ENCODE measurements at places on chromosomes 6 and 20.

DNA sequence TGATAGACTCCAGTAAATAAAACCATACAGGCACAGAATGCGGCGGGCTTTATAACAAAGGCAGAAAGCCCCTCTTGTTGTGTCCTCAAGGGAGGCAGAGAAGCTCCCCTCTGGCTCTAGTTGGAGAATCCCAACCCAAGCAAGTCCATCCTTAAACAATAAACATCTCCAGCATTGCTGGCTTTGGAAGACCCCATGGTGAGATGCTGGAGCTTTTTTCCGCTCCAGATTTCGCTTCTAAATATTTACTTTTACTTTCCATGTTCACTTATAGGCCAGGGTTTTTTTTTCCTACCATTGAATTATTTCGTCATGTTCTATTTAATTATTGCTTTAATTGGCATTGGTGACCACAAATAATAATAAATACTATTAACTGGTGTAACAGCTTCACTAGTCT lies 176.2 kb downstream of the MTHFD1L start:
- DNase-seq = no peak

DNA sequence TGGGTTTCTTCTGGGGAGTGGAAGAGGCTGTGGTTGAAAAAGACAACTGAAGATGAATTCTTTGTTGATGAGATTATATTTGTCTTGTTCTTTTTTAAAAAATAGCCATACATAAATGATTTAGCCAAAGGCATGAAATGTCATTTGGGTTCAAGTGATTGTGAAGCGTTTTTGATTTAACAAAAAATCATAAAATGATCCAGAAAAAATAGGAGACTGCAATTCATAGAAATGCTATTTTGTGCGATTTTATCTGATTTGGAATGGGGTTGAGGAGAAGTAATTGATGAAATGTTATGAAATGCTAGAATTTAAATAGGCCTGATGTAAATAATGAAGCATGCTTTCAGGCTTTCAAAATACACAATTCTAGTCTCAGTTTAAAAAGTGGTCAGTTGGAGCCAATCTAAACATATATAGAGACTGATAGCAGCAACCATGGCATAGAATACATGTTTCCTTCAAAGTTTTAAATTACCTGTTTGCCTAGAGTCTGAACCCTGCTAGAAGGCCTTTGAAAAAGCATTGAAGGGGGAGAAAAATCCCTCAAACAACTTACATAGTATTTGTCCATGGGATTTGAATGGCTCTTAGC lies 21.8 kb downstream of the PFDN4 start:
- DNase-seq = no peak

- DNase-seq = no peak
Observed at GRCh38 chr6:46655803-46656202, 3.0 kb downstream of the SLC25A27 start.

DNA sequence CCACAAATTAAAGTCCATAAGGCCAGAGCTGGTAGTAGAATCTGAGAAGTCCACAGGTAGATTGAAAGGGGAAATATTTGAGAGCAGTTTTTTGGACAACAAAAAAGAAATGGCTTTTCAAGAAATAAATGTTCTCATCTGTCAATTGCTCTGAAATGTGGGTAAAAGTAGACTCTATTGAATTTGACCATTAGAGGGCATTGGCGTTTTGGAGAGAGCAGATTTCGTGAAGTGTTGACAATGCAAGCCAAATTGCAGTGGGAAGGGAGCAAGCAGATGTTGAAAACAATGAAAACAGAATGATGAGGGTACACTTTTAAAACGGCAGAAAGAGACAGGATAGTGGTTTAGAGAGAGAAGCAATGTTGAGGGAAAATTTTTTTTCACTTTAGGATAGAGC lies 149.1 kb upstream of the FAM83B start:
- no peak for DNase-seq

DNA sequence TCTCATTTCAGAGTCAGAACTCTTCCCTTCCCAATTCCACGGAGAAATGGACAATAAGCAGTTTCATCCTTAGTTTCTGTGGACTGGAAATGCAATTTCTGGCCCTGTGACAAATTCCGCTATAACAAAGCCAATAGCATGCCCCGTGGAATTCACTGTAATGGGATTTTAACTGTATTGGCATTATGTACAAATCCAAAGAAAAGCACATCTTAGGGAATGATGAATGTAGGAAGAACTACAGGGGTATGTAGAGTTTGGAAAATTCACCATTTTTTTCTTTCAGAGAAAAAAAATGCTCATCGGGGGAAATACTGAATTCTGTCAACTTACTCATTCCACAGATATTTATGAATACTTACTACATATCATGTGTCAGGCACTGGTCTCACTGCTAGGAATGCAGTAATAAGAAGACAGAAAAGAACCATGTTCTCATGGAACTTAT lies 43.5 kb downstream of the KIF6 start:
- DNase-seq = no peak

DNA sequence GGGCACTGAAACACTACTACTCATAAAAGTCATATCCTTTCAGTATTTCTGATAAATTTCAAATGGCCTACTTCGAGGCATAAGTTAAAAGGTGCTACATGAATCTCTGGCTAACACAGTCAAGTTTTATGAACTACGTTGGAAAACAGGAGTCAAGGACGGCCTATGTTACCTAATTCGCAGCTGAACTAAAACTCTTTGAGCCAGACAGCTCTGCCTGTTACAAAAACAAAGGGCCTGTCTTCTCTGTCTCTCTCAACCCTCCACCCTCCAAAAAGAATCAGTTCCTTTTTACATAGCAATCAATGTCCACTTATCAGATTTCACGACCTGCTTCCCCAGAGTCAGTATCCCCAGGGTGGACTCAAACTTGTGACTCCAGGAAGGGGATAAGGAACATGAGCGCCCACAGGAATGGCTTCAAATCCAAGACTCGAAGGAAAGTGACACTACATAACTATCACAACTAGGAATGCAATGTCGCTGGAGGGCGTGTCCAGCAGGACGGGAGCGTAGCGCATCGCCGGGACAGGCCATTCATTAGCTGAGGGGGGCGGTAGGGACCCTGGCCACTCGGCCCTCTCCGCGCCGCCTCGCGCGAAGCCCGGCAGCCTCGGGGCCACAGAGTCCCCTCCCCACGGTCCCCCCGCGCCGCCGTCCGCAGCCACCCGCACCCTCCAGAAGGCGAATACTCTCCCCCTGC lies 591 bp downstream of the IBTK start:
- DNase-seq = no peak
